ENCODE measurements at places on chromosomes 1 and 21.

GRCh38 chr1:96569288-96569687 lies 152.3 kb upstream of the PTBP2 start:
- DNase-seq = no peak

DNA sequence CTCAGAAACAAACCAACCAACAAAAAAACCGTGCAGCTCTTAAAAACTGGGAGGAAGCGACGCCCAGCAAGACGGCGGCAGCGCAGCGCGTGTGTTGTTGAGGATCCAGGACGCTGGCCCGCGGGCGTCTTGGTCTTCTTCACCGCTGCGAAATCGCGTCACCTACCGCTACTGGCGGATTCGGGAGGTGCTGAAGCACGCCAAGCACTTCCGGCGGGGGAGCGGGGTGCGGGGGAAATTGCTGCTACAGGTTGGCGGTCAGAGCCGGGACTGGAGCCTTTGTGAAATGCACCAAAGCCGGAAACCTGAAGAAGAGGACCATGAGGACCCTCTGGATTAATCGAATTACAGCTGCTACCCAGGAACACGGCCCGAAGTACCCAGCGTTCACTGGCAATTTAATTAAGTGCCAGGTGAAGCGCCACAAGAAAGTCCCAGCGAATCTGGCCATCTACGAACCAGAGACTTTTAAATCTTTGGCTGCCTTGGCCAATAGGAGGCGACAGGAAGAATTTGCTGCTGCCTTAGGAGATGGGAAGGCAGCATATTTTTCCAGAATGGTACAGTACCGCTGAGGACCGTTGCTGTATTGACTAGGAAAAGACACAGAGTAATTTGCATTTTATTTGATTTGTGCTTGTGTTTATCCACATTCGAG lies 11.9 kb upstream of the RIPPLY3 start:
- no peak for DNase-seq

DNA sequence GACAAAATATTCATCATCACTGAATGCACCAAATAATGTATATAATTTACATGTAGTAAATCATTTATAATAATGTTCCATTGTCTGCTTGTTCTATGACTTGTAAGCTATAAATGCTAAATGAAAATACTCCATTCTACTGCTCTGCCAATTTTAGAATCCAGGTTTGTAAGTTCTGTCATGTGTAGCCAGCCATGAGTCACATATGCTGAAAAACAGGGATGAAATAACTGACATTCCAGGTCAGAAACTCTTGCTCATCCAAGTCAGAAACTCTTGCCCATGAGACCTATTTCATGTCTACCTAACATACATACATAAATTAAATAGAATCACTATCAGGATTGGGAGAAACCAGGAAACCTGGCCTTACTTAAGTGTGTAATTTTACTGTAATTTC lies 95.6 kb downstream of the ASH1L start:
- no peak for DNase-seq

GRCh38 chr1:162822391-162823200 lies 32.1 kb downstream of the HSD17B7 start:
- no peak for DNase-seq

- DNase-seq = no peak
These were observed 12.6 kb downstream of the VN1R5 start for GRCh38 chr1:247268390-247269045.

DNA sequence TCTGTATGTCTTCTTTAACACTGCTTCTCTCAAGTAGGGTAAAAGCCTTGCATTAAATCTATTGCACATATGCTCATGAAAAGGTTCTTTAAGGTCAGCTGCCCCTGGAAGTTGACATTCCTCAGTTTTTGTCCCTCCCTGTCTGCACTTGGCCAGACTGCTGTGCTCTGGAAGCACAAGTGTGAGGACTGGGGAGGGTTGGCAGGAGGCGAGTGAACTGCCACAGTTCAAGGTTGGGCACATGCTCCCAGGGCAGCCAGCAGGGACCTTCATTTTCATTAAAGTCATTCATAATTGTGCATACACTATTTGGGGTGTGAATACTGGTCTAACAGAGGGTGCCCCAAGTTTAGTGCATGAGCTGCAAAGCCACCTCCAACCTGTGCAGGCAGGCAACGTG lies 10.9 kb upstream of the THEM5 start:
- no peak for DNase-seq

DNA sequence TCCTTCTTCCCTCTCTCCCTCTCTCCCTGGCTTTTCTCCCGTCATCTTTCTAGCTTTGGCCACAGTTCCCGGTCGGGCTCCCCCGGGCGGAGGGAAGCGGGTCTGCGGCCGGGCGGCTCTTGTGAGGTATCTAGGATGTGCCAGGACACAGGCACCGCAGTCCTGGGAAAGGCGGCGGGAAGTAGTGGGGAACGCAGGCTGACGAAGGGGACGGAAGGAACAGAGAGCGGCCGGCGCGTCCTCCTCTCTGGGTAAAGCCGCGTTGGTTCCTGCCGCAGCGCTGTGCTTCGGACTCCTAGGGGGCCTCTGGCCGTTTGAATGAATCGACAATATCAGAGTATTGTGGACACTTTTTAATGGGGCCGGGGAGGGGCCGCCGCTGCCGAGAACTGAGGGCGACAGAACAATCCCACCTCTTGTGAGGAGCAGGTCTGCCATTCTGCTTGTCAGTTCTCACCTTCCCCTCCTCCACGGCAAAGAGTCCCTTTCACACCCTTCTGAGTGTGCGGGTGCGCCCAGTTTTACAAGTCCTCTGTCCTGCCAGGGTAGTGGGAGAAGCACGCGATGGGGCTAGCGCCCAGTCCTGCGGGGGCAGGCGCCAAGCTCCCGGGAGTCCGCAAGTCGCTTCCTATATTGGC lies 1.2 kb upstream of the LHX9 start:
- no peak for DNase-seq

GRCh38 chr1:95974586-95974985 lies 740.6 kb downstream of the RWDD3 start:
- DNase-seq = no peak

GRCh38 chr1:75394386-75395139 lies 216.4 kb downstream of the SLC44A5 start:
- no peak for DNase-seq

- DNase-seq = no peak
These were observed 11.1 kb downstream of the PRRX1 start for GRCh38 chr1:170674986-170675385.

DNA sequence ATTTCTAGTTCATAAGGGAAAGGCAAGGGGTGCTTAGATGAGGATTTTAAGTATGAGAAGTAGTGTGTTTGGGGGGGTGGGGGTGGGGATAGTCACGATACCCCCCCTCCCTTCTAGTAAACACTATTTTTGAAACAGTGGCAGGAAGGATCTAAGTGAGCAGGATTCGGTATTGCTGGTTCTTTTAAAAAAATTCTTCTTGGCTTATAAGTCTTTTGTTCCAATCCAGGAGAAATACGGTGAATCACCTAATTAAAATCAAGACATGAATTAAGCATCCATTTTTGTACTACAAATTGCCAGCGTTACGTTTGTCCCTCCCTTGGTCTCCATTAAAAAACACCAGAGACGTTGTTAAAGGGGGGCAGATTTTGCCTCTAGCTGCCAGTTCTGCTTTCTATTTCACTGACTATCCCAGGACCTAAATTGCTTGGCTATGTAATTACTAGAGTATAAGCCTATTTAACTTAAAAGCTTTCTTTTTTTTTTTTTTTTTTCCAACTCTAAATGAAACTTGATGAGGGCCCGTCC lies 911 bp downstream of the LMO4 start:
- no peak for DNase-seq

DNA sequence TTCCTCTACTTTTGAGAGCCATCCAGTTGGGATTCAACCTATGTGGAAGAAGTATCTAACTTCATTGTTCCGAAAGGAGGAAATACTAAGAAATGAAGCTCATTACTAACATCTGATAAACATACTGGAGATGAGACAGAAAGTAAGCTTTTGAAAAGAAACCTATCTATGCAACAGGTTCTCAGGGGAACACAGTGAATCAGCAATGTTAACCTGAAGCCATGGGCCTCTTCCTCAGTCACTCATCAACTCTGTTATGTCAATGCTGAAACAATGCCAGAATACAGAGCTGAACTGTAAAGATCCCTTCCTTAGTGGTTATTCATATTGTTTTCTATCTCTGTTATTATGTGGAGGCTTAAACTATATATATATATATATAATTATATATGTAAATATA lies 55.5 kb upstream of the ESRRG start:
- no peak for DNase-seq

GRCh38 chr1:90371448-90371813 lies 345.7 kb downstream of the BARHL2 start:
- no peak for DNase-seq

DNA sequence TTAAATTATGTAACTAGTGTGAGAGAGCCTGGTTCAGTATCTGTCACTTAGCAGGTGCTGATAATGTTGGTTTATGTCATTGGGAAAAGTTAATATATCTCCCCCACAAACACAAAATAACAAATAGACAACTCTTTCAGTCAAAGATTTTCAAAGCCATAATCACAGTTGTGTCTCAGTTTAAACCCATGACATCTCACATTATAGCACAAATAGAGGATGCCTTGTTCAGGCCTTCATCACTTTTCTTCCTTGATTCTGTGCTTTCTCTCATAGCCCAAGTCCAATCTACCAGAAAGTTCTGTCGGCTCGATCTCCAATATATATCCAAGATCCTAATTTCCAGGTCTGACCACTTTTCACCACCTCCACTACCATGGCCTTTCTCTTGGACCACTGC lies 6.2 kb upstream of the EPS15 start:
- DNase-seq = no peak

DNA sequence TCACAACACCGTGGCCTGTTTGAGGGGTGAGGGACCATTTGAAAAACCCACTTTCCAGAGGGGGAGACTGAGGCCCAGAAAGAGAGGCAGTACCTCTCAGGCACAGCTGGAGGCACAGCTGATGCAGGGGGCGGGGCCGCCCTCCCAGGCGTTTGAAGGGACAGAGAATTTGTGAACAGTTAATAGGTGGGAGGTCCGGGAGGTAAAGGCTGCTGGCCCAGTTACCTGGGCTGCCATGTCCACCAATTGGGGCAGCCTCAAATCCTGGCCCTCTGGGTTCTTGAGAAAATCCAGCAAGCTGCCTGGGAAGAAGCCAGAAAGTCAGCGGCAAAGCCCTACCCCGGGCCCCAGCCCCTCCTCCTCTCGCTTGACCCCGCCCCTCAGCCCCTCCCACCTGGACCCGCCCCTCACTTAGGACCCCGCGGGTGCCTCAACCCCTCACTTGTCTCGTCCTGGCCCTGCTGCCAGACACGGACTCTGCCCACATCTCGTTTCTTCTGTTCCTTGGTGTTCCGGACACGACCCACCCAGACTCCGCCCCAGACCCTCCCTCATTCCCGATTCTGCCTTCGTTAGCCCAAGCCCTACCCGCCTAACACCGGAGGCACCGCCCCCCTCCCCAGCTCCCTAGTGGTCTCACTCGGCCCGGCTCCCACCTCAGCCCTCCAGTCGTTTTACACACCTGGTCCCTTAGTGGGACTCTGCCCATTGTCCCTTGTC lies 10.8 kb upstream of the AHDC1 start:
- DNase-seq = no peak

DNA sequence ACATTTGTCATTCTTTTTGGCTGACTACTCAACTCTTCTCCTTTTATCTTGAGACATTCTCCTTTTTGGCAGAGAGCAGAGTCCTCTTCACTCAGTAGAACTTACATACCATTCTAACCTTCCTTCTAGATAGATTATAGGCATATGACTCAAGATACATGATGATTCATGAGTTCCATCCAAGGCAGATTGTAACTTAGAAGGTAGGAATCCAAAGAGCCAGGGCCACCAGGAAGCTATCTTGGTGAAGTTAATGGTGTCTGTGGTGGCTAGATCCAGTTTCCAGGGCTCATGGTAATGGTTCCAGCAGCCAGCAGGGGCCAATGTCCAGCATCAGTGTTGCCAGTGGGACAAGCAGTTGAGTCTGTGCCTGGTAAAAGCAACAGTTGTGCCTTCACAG lies 76.1 kb upstream of the KIAA0040 start:
- no peak for DNase-seq

DNA sequence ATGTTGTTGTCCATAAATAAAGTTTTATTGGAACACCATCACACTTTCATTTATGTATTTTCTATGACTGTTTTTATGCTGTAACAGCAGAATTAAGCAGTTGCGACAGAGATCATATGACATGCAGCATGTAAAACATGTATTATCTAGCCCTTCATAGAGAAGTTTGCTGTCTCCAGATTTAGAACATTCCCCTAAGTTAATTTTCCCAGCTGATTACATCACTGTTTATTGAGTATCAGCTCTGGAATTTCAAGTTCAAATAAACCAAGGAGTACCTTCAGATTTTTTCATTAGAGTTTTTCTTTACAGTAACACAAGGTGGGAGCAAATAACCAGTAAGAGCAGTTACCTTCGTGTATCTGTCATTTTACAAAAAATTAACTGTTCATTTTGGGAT lies 792.8 kb downstream of the USP25 start:
- DNase-seq = no peak

GRCh38 chr1:223819730-223820514 lies 25.8 kb downstream of the TP53BP2 start:
- DNase-seq = no peak

- no peak for DNase-seq
These were observed 277.6 kb upstream of the NCAM2 start for GRCh38 chr21:20720623-20721022.

GRCh38 chr1:39091845-39092645 lies 65.9 kb downstream of the NDUFS5 start:
- DNase-seq = peak; percentile 42

- no peak for DNase-seq
These were observed 524.1 kb downstream of the PTBP2 start for GRCh38 chr1:97245682-97246081.

DNA sequence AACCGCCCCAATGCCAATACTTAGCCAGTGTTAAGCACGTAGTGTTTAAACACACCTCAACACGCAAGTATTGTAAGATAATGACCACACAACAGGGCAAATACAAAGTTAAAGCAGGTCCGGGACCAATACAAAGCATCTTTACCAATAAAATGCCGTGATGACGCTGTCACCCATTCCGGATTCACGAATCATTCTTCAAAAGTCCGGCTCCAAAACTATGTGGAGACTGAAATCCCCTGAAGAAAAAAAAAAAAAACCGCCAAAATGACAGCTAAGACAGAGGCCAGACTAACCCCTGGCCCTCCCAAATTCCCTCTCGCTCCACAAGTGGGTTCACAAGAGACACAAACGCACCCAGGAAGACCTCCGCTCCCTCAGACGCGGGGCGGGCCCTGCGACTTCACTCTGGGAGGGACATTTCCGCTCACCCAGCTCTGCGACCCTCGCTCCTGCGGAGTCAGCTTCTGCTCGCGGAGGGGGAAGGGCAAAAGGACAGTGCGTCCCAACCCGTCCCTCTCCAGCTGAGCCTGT lies 625 bp upstream of the DARS2 start:
- no peak for DNase-seq

GRCh38 chr1:98325646-98326440 lies 335.7 kb upstream of the SNX7 start:
- no peak for DNase-seq
